ENCODE measurements at places on chromosomes 2 and 18.

DNA sequence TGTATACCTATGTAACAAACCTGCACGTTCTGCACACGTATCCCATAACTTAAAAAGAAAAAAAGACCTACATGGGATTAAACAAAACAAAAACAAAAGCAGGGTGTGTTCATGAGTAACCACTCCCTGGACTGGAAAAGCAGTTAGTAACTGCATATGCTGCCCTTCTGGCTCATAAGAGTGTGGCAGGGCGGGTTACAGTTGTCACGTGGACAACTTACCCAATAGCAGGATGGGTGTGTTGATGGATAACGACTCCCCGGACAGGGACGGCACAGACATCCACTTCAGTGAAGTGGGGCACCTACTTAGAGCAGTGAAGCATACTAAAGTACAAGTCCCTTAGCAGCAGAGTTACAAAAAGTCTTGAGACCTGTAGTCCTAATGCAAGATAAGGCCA lies 136.7 kb downstream of the CCBE1 start:
- DNase-seq: no peak

DNA sequence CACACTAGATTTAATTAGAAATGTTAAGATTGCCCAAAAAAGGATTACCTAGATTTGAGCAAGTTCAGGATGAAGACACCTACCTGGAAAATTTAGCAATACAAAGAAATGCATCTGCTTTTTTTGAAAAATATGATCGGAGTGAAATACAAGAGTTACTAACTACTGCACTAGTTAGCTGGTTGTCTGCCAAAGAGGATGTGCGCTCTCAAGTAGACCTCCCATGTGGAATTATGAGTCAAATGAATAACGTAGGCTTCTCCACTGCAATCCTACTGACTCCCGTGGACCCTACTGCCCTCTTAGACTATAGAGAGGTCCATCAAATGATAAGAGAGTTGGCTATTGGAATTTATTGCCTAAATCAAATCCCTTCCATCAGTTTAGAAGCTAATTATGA lies 2.0 kb downstream of the ANKAR start:
- no peak for DNase-seq

DNA sequence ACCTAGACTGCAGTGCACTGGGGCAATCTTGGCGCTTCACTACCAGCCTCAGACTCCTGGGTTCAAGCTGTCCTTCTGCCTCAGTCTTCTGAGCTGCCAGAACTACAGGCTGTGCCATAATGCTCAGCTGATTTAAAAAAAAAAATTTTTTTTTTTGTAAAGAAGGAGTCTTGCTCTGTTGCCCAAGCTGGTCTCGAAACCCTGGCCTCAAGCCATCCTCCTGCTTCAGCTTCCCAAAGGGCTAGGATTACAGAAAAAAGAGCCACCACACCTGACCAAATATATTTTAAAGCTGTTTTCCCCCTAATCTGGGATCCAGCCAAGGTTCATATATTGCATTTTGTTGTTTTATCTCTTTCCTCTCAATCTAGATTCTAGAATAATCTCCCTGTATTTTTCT lies 82.2 kb downstream of the RAB31 start:
- DNase-seq: no peak

DNA sequence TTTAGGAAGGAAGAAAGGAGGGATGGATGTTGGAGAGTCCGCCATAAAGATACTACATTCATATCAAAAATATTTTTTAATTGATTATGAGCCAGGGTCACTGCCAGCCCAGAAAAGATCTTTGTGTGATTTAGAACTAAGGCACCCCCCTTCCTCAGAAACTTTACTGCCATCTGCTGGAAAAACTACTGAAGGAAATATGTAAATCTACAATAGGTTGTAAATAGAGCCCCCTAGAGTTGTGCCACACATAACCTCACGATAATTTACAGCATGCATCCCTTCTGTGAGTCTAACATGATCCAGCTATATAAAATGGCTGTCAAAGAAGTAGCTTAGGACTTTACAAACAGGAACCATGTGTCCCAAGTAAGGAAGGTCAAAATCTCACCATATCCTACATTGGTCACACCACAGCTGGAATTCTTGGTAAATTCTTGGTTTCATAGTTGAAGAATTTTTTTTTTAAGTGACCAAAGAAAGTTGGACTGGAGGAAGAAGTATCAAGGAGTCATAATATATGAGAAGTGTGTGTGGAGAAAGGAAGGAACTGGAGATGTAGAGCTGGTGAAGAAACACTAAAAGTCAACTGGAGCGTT lies 152.5 kb downstream of the CYP26B1 start:
- no peak for DNase-seq

GRCh38 chr2:145064511-145064910 lies 544.6 kb upstream of the ZEB2 start:
- no peak for DNase-seq

DNA sequence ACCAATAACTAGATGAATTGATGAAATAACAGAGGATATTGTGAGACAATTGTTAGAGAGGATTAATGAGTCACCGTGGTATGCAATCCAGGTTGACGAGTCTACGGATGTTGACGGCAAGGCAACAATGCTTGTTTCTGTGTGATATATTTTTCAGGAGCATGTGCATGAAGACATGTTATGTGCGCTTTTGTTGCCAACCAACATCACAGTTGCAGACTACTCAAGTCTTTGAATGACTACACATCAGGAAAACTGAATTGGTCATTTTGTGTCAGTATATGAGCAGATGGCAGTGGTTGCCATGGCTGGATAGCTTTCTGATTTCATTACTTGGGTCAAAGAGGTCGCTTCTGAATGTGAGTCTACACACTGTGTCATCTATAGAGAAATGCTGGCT lies 96.8 kb upstream of the CRACDL start:
- DNase-seq: no peak

DNA sequence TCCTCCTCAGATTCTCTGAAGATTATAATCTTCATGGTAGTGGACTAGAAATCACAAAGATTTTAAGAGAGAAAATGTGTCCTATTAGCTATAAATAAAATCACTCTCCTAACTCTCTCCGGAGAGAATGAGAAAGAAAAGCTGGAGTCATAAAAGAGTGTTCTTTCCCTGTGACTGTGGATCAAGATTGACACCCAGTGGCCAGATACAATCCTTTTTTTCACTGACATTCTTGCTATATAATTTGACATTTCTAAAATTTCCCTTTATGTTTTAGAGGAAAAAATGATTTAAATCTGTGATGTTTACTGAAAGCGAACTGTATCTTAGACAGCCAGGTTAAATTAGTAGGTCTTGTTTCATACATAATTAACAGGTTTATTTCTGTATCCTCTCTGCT lies 35.4 kb upstream of the LRP2 start:
- DNase-seq: no peak

DNA sequence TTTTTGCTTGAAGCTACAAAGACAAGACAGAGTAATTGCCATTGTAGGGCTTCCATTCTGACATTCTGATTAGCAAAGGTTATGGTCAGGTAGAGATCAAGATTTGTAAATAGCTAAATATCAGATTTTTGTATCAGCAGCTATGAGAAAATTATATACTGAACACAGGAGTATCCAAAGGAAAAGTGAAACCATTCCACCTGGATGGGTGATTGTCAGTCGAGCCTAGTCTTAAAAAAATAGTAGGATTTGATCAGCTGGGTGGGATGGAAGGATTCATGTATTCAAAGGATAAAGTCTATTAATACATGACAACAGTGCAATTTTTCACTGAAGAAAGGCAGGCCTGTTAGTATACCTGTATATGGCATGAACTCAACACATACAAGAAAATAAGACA lies 222.7 kb downstream of the GCA start:
- DNase-seq: no peak

GRCh38 chr2:44687686-44688455 lies 253.6 kb upstream of the SIX3 start:
- DNase-seq: no peak
